ENCODE measurements at places on chromosomes 11 and 22. TPM values are rescaled to one million over a fixed set of nuclear protein-coding genes. Genes with fewer than 3 reads are reported as not detected.

- DNase-seq, result no peak
- peak overlapping the region; percentile 2 for H3K27ac ChIP-seq
- peaks cover 21% of the 10 kb centered on the region for H3K4me1 ChIP-seq
Measured at GRCh38 chr22:32542066-32542676, 67.6 kb downstream of the FBXO7 start.

DNA sequence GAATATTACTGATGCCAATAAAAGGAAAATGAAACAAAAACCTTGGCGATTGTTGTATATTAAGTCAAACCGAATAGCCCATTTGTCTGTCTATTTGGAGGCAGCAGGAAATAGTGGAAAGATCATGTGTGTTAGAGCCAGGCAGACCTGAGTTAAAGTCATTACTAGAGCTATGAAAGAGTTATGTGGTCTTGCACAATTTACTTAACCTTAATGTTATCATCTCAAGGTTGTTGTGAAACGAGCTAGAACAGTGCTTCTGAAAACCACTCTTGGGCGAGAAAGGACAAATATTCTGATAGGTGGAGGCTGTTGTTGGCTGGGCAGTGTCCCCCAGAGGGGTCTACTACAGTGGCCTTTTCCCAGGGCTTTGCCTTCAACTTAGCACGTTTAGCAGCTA, 60.0 kb upstream of the NUP160 start:
- H3K4me1 ChIP-seq, result no peaks in the 10 kb centered on the region
- H3K4me3 ChIP-seq, result no peak overlapping the region
- no peak for DNase-seq
- H3K27me3 ChIP-seq, result peaks cover 2% of the 10 kb centered on the region

DNA sequence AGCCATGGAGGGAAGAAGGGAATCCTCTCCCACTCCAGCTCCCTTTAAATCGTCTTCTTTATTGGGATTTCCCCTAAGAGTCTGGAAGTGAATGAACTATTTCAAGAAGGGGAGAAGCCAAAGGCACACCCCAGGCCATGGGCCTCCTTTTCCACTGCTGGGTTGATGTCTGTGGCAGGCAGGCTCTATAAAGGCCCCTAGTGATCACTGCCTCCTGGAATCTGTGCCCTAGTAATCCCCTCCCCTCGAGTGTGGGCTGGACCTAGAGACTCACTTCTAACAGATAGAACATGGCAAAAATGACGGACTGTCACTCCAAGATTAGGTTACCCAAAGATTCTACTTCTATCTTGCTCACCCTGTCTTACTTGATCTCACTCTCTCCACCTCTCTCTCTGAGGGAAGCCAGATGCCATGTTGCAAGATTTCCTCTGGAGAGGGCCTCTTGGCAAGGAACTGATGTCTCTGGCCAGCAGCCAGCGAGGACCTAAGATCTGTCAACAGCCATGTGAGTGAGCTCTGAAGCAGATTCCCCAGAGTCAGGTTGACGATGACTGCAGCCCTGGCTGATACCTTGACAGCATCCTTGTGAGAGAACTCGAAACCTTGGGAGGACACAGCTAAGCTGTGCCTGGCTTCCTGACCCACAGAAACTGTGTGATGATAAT, 444.8 kb downstream of the SOX6 start:
- peaks cover 15% of the 10 kb centered on the region for H3K4me1 ChIP-seq
- H3K36me3 ChIP-seq, result no peaks in the 10 kb centered on the region
- H3K4me3 ChIP-seq, result no peak overlapping the region
- peak overlapping the region; percentile 7 for H3K27ac ChIP-seq
- H3K27me3 ChIP-seq, result peaks cover 6% of the 10 kb centered on the region

SLCO2B1 gene
- total RNA-seq, result 5.6 TPM

OR2AG1 gene
- not detected for total RNA-seq

GRCh38 chr22:25668437-25668836, 73.6 kb upstream of the MYO18B start:
- H3K4me1 ChIP-seq, result peaks cover 7% of the 10 kb centered on the region
- H3K36me3 ChIP-seq, result peaks cover 3% of the 10 kb centered on the region
- no peaks in the 10 kb centered on the region for H3K27me3 ChIP-seq
- DNase-seq, result no peak
- no peak overlapping the region for H3K27ac ChIP-seq
- no peak overlapping the region for H3K4me3 ChIP-seq

OR6X1 gene
- not detected for total RNA-seq

GRCh38 chr11:90803831-90804230, 581.0 kb upstream of the CHORDC1 start:
- no peaks in the 10 kb centered on the region for H3K27me3 ChIP-seq
- no peak for DNase-seq
- no peak overlapping the region for H3K27ac ChIP-seq
- H3K4me3 ChIP-seq, result no peak overlapping the region
- no peaks in the 10 kb centered on the region for H3K36me3 ChIP-seq

KRTAP5-1 gene
- total RNA-seq, result not detected

ARHGAP32 gene
- 50.7 TPM for total RNA-seq

DNA sequence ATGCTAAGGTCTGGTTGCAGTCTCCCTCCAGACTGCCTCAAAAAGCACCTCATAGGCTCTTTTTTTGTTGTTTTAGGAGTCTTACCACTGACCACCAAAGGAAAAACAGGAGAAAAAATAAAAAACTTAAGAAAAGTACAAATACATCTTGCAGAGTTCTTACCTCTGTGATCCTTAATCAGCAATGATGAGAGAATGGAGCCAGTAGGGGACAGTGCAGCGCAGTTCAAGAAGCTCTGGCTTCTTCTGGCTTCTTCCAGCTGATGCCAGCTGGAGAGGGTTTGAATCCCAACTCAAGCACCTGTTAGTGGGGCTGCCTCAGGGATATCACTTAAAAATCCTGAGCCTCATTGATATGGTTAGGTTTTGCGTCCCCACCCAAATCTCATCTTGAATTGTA, 223.3 kb upstream of the ISX start:
- no peak overlapping the region for H3K4me3 ChIP-seq
- H3K36me3 ChIP-seq, result no peaks in the 10 kb centered on the region
- H3K4me1 ChIP-seq, result peaks cover 7% of the 10 kb centered on the region
- no peak overlapping the region for H3K27ac ChIP-seq
- no peak for DNase-seq

GRCh38 chr11:47328449-47329390, 23.8 kb downstream of the MYBPC3 start:
- peaks cover 10% of the 10 kb centered on the region for H3K36me3 ChIP-seq
- no peak for DNase-seq
- H3K27ac ChIP-seq, result peak overlapping the region; percentile 21
- H3K27me3 ChIP-seq, result no peaks in the 10 kb centered on the region
- H3K4me1 ChIP-seq, result peaks cover 4% of the 10 kb centered on the region

DNA sequence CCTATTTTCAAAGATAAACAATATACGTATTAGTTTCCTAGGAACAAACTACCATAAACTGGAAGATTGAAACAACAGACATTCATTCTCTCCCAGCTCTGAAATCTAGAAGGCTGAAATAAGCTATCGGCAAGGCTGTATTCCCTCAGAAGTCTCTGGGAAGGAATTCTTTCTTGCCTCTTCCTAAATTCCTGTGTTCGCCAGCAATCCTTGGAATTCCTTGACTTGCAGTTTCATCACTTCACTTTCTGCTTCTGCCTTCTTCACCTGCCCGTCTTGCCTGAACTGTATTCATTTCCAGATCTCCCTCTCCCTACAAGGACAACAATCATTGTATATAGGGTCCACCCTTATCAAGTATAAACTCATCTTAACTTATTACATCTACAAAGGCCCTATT, 17.7 kb upstream of the PRDM10 start:
- H3K36me3 ChIP-seq, result no peaks in the 10 kb centered on the region
- H3K4me1 ChIP-seq, result peaks cover 4% of the 10 kb centered on the region
- no peaks in the 10 kb centered on the region for H3K27me3 ChIP-seq
- no peak overlapping the region for H3K4me3 ChIP-seq
- H3K27ac ChIP-seq, result no peak overlapping the region

- no peak overlapping the region for H3K27ac ChIP-seq
- H3K36me3 ChIP-seq, result peaks cover 28% of the 10 kb centered on the region
- DNase-seq, result no peak
- no peak overlapping the region for H3K4me3 ChIP-seq
Measured at GRCh38 chr11:13720940-13721339, 52.5 kb downstream of the FAR1 start.

DNA sequence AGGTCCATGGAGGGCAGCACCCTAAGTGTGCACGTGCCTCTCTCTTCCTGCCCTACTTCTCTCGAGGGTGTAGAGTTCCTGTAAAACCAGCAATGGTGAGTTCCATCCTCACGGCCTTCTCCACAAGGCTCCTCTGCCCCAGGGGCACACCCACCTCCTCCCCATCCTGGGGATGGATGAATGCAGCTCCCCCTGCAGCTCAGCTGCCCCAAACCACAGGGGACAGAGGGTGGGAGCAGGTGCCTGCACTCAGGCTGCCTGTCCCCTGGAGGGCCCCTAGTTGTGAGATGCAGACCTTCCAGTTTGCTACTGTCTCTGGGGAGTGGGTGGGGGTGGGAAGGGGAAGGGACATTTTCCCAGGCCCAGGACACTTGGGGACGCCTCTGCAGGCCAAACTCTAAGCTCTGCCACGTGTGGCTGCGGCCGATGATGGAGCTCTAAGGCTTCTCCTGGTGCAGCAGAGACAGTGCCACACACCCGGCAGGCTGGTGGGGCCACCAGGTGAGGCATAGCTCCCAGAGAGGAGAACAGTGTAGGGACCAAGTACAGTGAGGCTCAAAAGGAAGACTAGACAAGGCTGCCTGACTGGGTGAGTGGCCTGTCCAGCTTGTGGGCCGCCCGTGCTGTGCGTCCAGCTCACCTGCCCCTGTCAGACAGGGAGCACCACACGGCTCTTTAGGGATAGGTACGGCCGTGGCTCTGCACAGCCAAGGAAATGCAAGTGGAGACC, 540.9 kb downstream of the TBC1D22A start:
- no peaks in the 10 kb centered on the region for H3K4me1 ChIP-seq
- H3K27me3 ChIP-seq, result no peaks in the 10 kb centered on the region
- peak; percentile 49 for DNase-seq
- no peak overlapping the region for H3K27ac ChIP-seq
- H3K4me3 ChIP-seq, result no peak overlapping the region
- H3K36me3 ChIP-seq, result no peaks in the 10 kb centered on the region

DNA sequence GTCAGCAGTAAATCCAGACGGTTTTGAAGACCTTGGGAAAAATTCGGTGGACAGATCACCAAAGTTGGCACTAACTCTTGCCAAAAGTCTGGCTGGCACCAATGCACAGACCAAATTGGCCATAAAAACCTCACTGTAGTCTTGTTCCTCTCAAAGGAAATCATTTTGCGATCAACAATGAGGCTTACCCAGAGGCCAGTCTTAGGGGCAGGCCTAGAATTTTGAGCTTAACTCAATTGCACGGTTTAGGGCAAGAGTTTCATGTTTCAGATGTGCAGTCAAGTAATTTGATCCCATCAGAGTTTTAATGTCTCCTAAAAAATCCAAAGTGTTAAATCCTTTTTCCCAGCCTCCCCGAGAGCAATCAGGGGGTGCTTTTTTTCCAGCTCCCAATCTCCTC, 19.0 kb downstream of the MPPED2 start:
- H3K4me3 ChIP-seq, result no peak overlapping the region
- peaks cover 32% of the 10 kb centered on the region for H3K36me3 ChIP-seq
